ENCODE measurements at places on chromosomes 2 and 18.
A peak's percentile ranks its signal among the peaks of the same experiment; 100 is the strongest.

- H3K4me1 ChIP-seq: peaks cover 51% of the 10 kb centered on the region
- no peak overlapping the region for H3K4me3 ChIP-seq
- H3K36me3 ChIP-seq: peaks cover 49% of the 10 kb centered on the region
- H3K27ac ChIP-seq: peak overlapping the region; percentile 84
- H3K27me3 ChIP-seq: no peaks in the 10 kb centered on the region
These were observed 45.0 kb downstream of the LAMA1 start for GRCh38 chr18:7072593-7072992.

DNA sequence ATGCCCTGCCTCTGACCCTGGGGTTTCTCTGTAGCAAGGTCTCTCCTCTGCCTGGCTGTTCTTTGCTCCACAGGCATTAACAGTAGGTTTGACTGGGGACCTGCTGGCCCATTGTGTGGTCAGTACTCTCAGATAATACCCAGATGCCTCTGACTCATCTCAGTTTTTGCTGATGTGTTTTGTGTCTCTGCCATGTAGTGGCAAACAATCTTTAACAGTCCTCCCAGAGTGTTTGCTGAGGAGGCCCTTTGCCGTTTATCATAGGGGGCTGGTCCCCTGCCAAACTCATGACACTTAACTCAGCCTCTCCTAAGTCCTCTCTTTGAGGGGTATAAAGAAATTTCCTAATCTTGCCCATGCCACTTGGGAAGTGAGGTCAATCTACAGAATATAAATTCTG lies 793.7 kb upstream of the FANCL start:
- H3K4me3 ChIP-seq: no peak overlapping the region
- no peak overlapping the region for H3K27ac ChIP-seq
- no peak for DNase-seq
- H3K4me1 ChIP-seq: no peaks in the 10 kb centered on the region
- H3K36me3 ChIP-seq: no peaks in the 10 kb centered on the region

DNA sequence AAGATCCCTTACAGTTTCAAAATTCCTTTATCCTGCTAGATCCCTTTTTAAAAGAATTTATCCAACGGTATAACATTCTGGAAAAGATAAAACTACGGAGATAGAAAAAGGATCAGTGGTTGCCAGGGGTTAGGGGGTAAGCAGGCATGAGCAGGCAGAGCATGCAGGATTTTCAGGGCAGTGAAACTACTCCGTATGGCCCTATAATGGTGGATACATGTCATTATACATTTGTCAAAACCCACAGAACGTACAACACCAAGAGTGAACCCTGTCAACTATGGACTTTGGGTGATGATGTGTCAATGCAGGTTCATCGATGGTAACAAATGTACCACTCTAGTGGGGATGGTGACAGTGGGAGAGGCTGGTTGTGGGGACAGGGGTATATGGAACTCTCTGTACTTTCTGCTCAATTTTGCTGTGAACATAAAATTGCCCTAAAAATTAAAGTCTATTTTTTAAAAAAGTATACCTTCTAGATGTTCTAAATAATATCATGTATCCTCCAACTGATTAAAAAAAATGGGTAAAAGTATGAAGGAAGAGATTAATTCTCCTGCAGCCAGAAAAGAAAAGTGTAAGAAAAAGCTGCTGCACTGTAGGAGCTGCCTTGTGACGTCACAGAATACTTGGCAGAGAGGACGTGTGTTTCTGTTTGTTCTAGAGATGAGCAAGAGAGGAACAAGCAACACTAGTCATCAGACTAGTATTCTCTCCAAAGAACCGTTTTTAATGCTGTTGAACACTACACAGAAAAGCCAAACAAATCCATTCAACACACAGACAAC lies 23.6 kb downstream of the ANKRD44 start:
- H3K36me3 ChIP-seq: no peaks in the 10 kb centered on the region
- no peaks in the 10 kb centered on the region for H3K27me3 ChIP-seq
- DNase-seq: no peak
- no peak overlapping the region for H3K4me3 ChIP-seq
- H3K4me1 ChIP-seq: peaks cover 3% of the 10 kb centered on the region

- DNase-seq: no peak
- H3K4me3 ChIP-seq: no peak overlapping the region
- H3K27ac ChIP-seq: no peak overlapping the region
- peaks cover 16% of the 10 kb centered on the region for H3K4me1 ChIP-seq
These were observed 42.7 kb upstream of the TAF1B start for GRCh38 chr2:9800639-9800974.
